Colonic mucosa (tissue), 4 donors: ENCODE measurements at places on chromosomes 7 and 10. TPM values are rescaled to one million over a fixed set of nuclear protein-coding genes. Genes with fewer than 3 reads are reported as not detected.

- no peaks in the 10 kb centered on the region for H3K36me3 ChIP-seq
- no peaks in the 10 kb centered on the region for H3K4me1 ChIP-seq
- H3K27ac ChIP-seq, result no peak overlapping the region
- H3K27me3 ChIP-seq, result peaks cover 3% of the 10 kb centered on the region
- DNase-seq, result no peak
These were observed 10.5 kb downstream of the C10orf53 start for GRCh38 chr10:49689882-49690510.

- no peak for DNase-seq
- peak overlapping the region; percentile 77 for H3K27ac ChIP-seq
- no peaks in the 10 kb centered on the region for H3K27me3 ChIP-seq
- no peaks in the 10 kb centered on the region for H3K36me3 ChIP-seq
- H3K4me1 ChIP-seq, result peaks cover 17% of the 10 kb centered on the region
These were observed 900 bp downstream of the CDHR1 start for GRCh38 chr10:84195044-84195830.

DNA sequence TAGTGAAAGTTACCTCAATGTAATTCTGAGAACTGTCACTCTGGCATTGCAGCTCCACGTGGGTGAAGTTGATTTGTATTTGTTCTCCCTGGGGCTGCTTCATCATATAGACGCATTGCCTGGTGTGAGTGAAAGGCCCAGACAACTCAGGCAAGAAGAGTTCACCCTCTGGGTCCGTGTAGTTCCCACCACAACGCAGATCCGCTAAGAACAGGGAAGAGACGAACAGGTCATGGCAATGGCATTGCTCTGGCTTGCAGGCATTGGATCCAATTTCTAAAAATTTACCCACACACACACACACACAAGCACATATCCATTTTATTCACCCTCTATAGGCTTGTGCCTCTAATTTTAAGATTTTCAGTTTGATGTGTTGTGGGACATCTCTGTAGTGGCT is 45.4 kb downstream of the CUBN start:
- no peak overlapping the region for H3K27ac ChIP-seq
- no peak overlapping the region for H3K4me3 ChIP-seq
- H3K27me3 ChIP-seq, result no peaks in the 10 kb centered on the region
- no peaks in the 10 kb centered on the region for H3K36me3 ChIP-seq

- H3K27ac ChIP-seq, result no peak overlapping the region
- no peaks in the 10 kb centered on the region for H3K36me3 ChIP-seq
- no peak for DNase-seq
- no peaks in the 10 kb centered on the region for H3K27me3 ChIP-seq
- H3K4me3 ChIP-seq, result no peak overlapping the region
These were observed 92.9 kb upstream of the DUSP5 start for GRCh38 chr10:110404825-110405224.

- no peak overlapping the region for H3K27ac ChIP-seq
- no peak for DNase-seq
- H3K4me1 ChIP-seq, result no peaks in the 10 kb centered on the region
- no peak overlapping the region for H3K4me3 ChIP-seq
These were observed 20.4 kb downstream of the PPA1 start for GRCh38 chr10:70212879-70213278.

- H3K4me3 ChIP-seq, result no peak overlapping the region
- no peak for DNase-seq
- H3K27me3 ChIP-seq, result peaks cover 25% of the 10 kb centered on the region
- no peak overlapping the region for H3K27ac ChIP-seq
- H3K4me1 ChIP-seq, result no peaks in the 10 kb centered on the region
These were observed 7.1 kb downstream of the FGF8 start for GRCh38 chr10:101768791-101769170.

DNA sequence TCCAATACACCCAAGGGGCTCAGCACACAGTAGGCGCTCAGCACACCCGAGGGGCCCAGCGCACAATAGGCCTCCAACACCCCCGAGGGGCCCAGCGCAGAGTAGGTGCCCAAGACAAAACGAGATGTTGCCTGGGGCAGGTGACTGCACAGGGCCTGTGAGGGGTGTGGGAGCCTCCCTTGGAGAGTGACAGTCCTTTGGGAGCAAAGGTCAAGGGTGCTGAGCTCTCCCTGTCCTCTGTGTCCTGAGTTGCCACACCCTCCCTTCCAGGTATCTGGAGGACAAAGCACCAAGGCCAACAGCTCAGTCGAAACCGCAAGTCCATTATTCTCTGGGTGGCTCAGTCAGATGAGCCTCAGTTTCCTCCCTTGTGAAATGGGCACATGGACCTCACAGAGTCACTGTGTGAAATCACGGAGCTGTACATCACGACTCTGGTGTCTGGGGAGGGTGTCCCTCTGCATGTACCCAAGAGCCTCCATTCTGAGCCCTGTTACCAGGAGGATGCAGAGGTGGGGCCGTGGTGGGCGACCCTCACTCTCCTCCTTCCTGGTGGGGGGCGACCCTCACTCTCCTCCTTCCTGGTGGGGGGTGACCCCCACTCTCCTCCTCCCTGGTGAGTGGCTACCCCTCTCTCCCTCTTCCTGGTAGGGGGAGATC is 81.3 kb downstream of the FOXL3 start:
- H3K36me3 ChIP-seq, result no peaks in the 10 kb centered on the region
- peaks cover 10% of the 10 kb centered on the region for H3K4me1 ChIP-seq
- H3K27me3 ChIP-seq, result no peaks in the 10 kb centered on the region
- H3K27ac ChIP-seq, result no peak overlapping the region

DNA sequence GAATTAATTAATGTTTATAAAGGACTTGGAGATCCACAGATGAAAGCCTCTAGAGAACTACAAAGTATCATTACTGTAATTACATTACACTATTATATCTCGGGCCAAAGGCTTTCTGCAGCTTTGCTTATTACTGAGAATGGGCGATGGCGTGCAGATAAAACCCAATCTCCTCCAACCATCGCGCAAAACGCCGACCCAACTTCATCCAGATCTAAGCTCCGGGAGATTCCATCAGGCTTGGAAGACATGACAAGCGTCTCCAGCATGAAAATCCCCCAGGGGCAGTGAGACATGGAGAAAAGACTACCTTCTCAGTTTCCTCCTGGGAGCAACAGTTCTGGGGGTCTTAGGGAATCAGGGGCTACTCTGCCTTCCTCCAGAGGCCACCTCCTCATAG is 42.2 kb upstream of the CUX1 start:
- H3K4me3 ChIP-seq, result no peak overlapping the region
- no peaks in the 10 kb centered on the region for H3K4me1 ChIP-seq
- H3K27me3 ChIP-seq, result no peaks in the 10 kb centered on the region
- no peak overlapping the region for H3K27ac ChIP-seq
- no peaks in the 10 kb centered on the region for H3K36me3 ChIP-seq
- no peak for DNase-seq

- peaks cover 4% of the 10 kb centered on the region for H3K4me1 ChIP-seq
- H3K36me3 ChIP-seq, result no peaks in the 10 kb centered on the region
- no peaks in the 10 kb centered on the region for H3K27me3 ChIP-seq
- H3K27ac ChIP-seq, result no peak overlapping the region
- DNase-seq, result peak; percentile 42
These were observed 32.4 kb upstream of the HSPA12A start for GRCh38 chr10:116774728-116775151.

DNA sequence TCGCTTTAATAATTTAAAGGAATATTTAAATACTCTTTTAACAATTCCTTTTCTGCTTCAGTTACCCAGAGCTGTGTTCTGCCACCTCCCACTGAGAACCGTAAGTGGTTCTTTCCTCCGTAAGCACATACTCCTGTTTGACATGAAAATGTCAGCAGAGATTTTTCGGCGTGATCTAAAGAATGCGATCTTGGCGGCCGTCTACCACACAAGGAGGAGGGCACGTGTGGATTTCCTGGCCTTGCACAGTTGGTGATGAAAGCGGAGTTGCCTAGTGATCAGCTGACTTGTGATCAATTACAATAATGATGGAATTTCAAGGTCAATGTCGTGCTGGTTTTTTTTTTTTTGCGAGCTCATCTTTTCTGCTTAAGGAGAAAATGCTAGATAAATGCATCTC is 35.6 kb upstream of the INSIG1 start:
- no peak for DNase-seq
- no peaks in the 10 kb centered on the region for H3K36me3 ChIP-seq
- H3K4me3 ChIP-seq, result no peak overlapping the region
- H3K4me1 ChIP-seq, result no peaks in the 10 kb centered on the region
- no peaks in the 10 kb centered on the region for H3K27me3 ChIP-seq

- H3K27ac ChIP-seq, result no peak overlapping the region
- no peak overlapping the region for H3K4me3 ChIP-seq
- no peaks in the 10 kb centered on the region for H3K4me1 ChIP-seq
- no peaks in the 10 kb centered on the region for H3K36me3 ChIP-seq
- no peak for DNase-seq
These were observed 34.7 kb downstream of the GSDME start for GRCh38 chr7:24722386-24723177.

GRCh38 chr7:65798111-65799075 is 74.5 kb upstream of the VKORC1L1 start:
- H3K27me3 ChIP-seq, result no peaks in the 10 kb centered on the region
- no peaks in the 10 kb centered on the region for H3K4me1 ChIP-seq
- DNase-seq, result no peak
- no peak overlapping the region for H3K27ac ChIP-seq

- no peak for DNase-seq
- H3K36me3 ChIP-seq, result no peaks in the 10 kb centered on the region
- H3K4me3 ChIP-seq, result peak overlapping the region; percentile 44
- peaks cover 19% of the 10 kb centered on the region for H3K4me1 ChIP-seq
These were observed 171.2 kb upstream of the TNRC18 start for GRCh38 chr7:5594616-5595544.

GRCh38 chr10:72508033-72508432 is 117.8 kb downstream of the MICU1 start:
- no peaks in the 10 kb centered on the region for H3K27me3 ChIP-seq
- no peak overlapping the region for H3K4me3 ChIP-seq
- H3K36me3 ChIP-seq, result no peaks in the 10 kb centered on the region
- no peak for DNase-seq
- H3K4me1 ChIP-seq, result no peaks in the 10 kb centered on the region

DNA sequence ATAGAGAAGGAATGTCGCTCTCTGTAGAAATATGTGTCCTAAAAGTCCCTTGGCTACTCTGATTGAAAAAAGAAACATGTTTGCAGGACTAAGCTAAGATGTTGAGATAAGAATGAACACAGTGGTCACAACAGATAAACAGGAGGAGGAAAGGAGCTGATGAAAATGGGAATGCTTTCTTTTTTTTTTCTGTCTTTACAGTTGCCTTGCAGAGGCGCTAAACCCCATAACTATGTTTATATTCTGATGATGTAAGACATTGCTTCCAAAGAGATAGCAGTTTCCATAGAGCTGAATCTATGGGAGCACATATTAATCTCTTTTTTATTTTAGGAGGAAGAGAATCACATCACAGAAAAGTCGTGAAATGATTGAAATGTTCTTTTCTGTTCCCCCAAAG is 153.5 kb upstream of the LYZL1 start:
- H3K27me3 ChIP-seq, result no peaks in the 10 kb centered on the region
- no peak overlapping the region for H3K4me3 ChIP-seq
- H3K36me3 ChIP-seq, result no peaks in the 10 kb centered on the region
- no peak overlapping the region for H3K27ac ChIP-seq

GRCh38 chr7:90432752-90433151 is 29.5 kb downstream of the CLDN12 start:
- H3K27ac ChIP-seq, result no peak overlapping the region
- no peaks in the 10 kb centered on the region for H3K36me3 ChIP-seq
- no peaks in the 10 kb centered on the region for H3K4me1 ChIP-seq
- DNase-seq, result no peak
- no peak overlapping the region for H3K4me3 ChIP-seq

GRCh38 chr10:22690158-22690557 is 24.2 kb downstream of the PIP4K2A start:
- H3K36me3 ChIP-seq, result no peaks in the 10 kb centered on the region
- no peak for DNase-seq
- H3K27ac ChIP-seq, result no peak overlapping the region
- H3K4me1 ChIP-seq, result no peaks in the 10 kb centered on the region
- no peak overlapping the region for H3K4me3 ChIP-seq
- no peaks in the 10 kb centered on the region for H3K27me3 ChIP-seq

DNA sequence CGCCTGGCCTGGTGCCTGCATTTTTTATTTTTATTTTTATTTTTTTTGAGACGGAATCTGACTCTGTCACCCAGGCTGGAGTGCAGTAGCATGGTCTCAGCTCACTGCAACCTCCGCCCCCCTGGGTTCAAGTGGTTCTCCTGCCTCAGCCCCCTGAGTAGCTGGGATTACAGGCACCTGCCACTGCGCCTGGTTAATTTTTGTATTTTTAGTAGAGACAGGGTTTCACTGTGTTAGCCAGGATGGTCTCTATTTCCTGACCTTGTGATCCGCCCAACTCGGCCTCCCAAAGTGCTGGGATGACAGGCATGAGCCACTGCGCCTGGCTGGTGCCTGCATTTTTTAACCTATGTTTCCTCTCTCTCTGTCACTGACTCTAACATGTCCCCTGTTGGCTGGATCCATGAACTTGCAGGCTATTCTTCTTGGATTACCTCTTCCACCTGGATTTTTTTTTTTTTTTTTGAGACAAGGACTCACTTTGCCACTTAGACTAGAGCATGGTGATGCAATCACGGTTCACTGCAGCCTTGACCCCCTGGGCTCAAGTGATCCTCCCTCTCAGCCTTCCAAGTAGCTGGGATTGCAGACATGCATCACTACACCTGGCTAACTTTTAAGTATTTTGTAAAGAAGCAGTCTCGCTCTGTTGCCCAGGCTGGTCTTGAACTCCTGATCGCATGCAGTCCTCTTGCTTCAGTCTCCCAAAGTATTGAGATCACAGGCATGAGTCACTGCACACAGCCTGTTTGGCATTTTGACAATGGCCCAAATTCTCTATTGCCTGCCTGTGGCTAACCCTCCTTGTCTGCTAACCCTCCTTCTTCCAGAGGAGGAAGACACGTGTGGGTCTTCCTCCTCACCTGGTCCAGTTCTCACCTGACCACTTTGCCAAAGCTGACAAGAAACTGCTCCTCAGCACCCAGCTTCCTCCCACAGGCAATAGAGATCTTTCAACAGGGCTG is 23.0 kb upstream of the PRPF18 start:
- H3K4me3 ChIP-seq, result no peak overlapping the region
- no peak for DNase-seq
- no peaks in the 10 kb centered on the region for H3K27me3 ChIP-seq

- no peaks in the 10 kb centered on the region for H3K27me3 ChIP-seq
- no peak overlapping the region for H3K27ac ChIP-seq
- no peaks in the 10 kb centered on the region for H3K4me1 ChIP-seq
These were observed 37.4 kb downstream of the GOT1 start for GRCh38 chr10:99393036-99393435.

Gene OPN4
- total RNA-seq, result not detected

Gene EPO
- total RNA-seq, result not detected

Gene CTAGE4
- 9.9 TPM for total RNA-seq

Gene STEAP1B
- 0.30 TPM for total RNA-seq

Gene ZNF394
- 26.4 TPM for total RNA-seq

Gene EIF5AL1
- 0.19 TPM for total RNA-seq

Gene DNAJC9
- total RNA-seq, result 34.8 TPM

Gene ZC3HAV1L
- total RNA-seq, result 11.7 TPM

Gene LRWD1
- total RNA-seq, result 19.6 TPM

Gene FRG2B
- total RNA-seq, result not detected

Gene LIPJ
- total RNA-seq, result 0.16 TPM

Gene OIT3
- total RNA-seq, result 0.19 TPM

Gene LHFPL3
- 0.12 TPM for total RNA-seq

Gene LLCFC1
- total RNA-seq, result not detected

Gene MYL10
- total RNA-seq, result not detected

Gene MYO3A
- total RNA-seq, result 0.37 TPM

Gene AKR1E2
- total RNA-seq, result 16.3 TPM

Gene TMEM176B
- 154 TPM for total RNA-seq
